ENCODE measurements at places on chromosomes 5 and 9. TPM values are rescaled to one million over a fixed set of nuclear protein-coding genes. Genes with fewer than 3 reads are reported as not detected.

Gene MTAP
- 26.0 TPM for total RNA-seq

Gene PRXL2C
- 14.0 TPM for total RNA-seq

Gene ANKRD34B
- not detected for total RNA-seq

Gene TRPM3
- total RNA-seq = 0.41 TPM

Gene ANKRD33B
- total RNA-seq = 3.6 TPM

Gene NUTM2F
- not detected for total RNA-seq

Gene DPH7
- total RNA-seq = 28.9 TPM

Gene SPINK5
- total RNA-seq = 0.28 TPM

Gene DRD1
- not detected for total RNA-seq

Gene CD72
- 1.2 TPM for total RNA-seq

- H3K36me3 ChIP-seq = no peaks in the 10 kb centered on the region
- H3K27ac ChIP-seq = no peak overlapping the region
- H3K4me1 ChIP-seq = no peaks in the 10 kb centered on the region
- H3K27me3 ChIP-seq = no peaks in the 10 kb centered on the region
- no peak for DNase-seq
- no peak overlapping the region for H3K4me3 ChIP-seq
These were observed 1406.5 kb upstream of the ACO1 start for GRCh38 chr9:30977965-30978364.

DNA sequence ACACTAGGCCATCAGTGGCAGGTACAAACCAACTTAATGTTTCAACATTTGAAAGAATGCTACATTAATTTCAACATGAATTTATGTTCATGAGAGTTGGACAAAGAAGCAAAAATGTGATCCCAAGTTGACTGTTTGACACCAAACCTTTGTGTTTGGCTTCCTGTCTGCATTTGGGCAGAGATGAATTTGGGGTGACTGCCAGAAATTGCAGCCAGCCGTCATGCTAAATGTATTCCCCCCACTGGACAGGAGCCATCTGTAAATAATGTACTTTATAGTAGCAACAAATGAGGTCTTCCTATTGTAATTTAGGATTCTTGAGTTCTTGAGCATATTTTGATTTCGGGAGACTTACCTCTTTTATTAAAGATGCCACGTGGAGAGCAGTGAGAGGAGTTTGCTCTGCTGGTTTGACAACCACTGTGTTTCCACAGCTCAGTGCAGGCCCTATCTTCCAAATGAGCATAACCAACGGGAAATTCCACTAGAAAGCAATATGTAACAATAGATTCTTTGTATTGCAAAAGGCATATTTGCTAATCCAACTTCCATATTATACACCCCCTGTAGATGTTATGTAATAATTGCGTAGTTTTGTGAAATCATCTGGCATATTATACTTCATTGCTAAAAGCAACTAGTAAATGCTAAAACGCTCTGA, 27.6 kb downstream of the ALDH1A1 start:
- H3K4me3 ChIP-seq = no peak overlapping the region
- no peaks in the 10 kb centered on the region for H3K36me3 ChIP-seq
- DNase-seq = no peak

- no peak for DNase-seq
- H3K27ac ChIP-seq = no peak overlapping the region
- H3K36me3 ChIP-seq = no peaks in the 10 kb centered on the region
- H3K27me3 ChIP-seq = no peaks in the 10 kb centered on the region
- H3K4me3 ChIP-seq = no peak overlapping the region
These were observed 197.4 kb upstream of the ISL1 start for GRCh38 chr5:51185850-51186329.

DNA sequence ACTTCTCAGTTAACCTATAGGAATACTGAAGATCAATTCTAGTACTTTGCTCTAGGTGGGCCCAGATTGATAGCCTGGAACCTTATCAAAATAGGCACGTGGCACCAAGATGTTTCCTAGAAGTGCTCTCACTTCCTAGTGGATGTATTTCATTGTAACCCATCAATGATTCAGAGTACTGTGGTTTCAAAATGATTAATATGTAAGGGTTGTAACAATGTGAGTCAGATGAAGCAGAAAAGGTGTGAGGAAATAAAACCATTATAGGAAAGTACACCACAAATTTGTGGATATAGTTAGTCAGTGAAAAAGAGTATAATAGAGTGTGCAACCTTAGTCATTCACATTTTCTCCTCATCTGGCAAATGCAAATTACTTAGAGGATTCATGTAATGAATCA, 177.3 kb upstream of the FST start:
- no peaks in the 10 kb centered on the region for H3K4me1 ChIP-seq
- H3K36me3 ChIP-seq = no peaks in the 10 kb centered on the region
- no peak for DNase-seq
- no peak overlapping the region for H3K27ac ChIP-seq

- H3K36me3 ChIP-seq = no peaks in the 10 kb centered on the region
- no peak overlapping the region for H3K4me3 ChIP-seq
- no peaks in the 10 kb centered on the region for H3K27me3 ChIP-seq
- no peaks in the 10 kb centered on the region for H3K4me1 ChIP-seq
- H3K27ac ChIP-seq = no peak overlapping the region
These were observed 37.8 kb upstream of the SEMA6A start for GRCh38 chr5:116612431-116612830.

DNA sequence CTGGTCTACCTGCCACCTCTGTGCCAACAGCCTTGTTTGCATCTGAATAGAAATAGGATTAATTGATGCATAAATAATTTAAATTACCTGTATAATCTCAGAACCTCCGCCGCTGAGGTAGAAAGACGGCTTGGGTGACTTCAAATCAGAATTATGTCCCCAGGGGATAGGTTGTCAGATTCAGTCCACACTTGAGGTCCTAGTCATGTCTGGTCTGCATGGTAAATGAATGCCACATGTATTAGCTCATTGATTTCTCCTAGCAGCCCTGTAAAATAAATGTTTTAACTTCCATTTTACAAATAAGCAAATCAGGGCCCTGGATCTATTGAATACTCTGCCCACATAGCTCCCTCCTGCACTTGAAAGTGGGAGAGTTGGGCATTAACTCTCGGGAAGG, 368.0 kb upstream of the WWC1 start:
- DNase-seq = no peak
- no peaks in the 10 kb centered on the region for H3K4me1 ChIP-seq
- H3K27me3 ChIP-seq = no peaks in the 10 kb centered on the region
- H3K4me3 ChIP-seq = no peak overlapping the region
- no peak overlapping the region for H3K27ac ChIP-seq

DNA sequence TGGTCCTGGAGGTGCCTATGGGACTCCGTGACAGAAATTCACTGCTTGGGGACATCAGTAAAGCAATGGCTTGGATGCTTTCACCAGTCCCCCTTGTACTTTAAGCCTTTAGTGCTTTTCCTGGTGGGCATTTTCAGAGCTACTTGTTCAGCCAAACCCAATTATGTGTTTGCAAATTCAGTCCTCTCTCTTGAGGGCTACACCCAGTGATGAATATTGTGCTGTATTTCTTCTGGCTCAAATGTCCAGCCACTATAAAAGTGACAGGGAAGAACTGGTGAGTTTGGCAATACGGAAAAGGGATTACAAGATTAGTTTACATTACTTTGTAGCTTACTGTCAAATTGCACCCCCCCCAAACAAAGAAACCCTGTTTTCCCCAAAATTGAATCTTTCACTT, 4.5 kb downstream of the THBS4 start:
- H3K4me1 ChIP-seq = no peaks in the 10 kb centered on the region
- no peak overlapping the region for H3K27ac ChIP-seq
- H3K4me3 ChIP-seq = no peak overlapping the region
- peaks cover 27% of the 10 kb centered on the region for H3K27me3 ChIP-seq

GRCh38 chr5:115419846-115420585, 123.6 kb upstream of the CCDC112 start:
- H3K27ac ChIP-seq = no peak overlapping the region
- H3K4me1 ChIP-seq = no peaks in the 10 kb centered on the region
- no peaks in the 10 kb centered on the region for H3K27me3 ChIP-seq
- no peak overlapping the region for H3K4me3 ChIP-seq

GRCh38 chr5:175680463-175680862, 22.6 kb downstream of the HRH2 start:
- H3K27ac ChIP-seq = no peak overlapping the region
- no peak overlapping the region for H3K4me3 ChIP-seq
- no peaks in the 10 kb centered on the region for H3K4me1 ChIP-seq
- H3K27me3 ChIP-seq = no peaks in the 10 kb centered on the region
- H3K36me3 ChIP-seq = no peaks in the 10 kb centered on the region

DNA sequence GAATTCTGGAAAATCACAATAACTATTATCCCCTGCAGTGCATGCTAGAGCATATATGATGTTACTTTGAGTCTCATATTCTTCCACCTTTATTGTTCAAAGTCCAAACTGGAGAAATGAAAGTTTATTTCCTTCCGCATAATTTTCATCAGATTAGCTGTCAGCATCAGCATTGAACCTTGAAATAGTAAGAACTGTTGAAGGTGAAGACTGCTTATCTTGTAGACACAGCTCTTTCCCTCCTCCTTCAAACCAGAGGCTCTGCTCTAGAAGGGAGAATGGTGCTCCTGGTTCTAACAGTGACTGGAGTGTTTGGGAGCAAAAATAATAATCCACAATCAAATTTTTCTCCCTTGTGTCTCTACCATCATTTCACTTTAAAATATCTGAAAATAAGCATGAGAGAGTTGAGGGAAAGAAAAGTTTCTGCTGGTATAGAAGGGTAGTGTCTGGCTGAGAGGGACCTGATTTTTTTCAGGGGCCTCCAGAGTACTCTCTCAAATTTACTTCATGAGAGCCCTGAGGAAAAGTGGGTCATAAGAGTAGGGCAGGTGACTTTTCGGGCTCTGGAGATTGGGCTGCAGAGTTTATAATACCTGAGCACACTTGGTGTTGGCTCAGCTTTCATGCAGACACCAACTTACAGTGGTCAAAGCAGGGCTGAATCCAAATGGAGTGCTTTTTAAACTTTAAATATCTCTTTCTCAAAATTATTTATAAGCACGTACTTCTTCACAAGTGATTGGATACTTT, 170.4 kb downstream of the ZDHHC21 start:
- H3K27ac ChIP-seq = no peak overlapping the region
- H3K4me1 ChIP-seq = no peaks in the 10 kb centered on the region
- H3K4me3 ChIP-seq = no peak overlapping the region

GRCh38 chr5:157458835-157459234, 1.2 kb upstream of the NIPAL4 start:
- no peaks in the 10 kb centered on the region for H3K27me3 ChIP-seq
- H3K36me3 ChIP-seq = peaks cover 6% of the 10 kb centered on the region
- peak overlapping the region; percentile 81 for H3K27ac ChIP-seq
- DNase-seq = no peak

DNA sequence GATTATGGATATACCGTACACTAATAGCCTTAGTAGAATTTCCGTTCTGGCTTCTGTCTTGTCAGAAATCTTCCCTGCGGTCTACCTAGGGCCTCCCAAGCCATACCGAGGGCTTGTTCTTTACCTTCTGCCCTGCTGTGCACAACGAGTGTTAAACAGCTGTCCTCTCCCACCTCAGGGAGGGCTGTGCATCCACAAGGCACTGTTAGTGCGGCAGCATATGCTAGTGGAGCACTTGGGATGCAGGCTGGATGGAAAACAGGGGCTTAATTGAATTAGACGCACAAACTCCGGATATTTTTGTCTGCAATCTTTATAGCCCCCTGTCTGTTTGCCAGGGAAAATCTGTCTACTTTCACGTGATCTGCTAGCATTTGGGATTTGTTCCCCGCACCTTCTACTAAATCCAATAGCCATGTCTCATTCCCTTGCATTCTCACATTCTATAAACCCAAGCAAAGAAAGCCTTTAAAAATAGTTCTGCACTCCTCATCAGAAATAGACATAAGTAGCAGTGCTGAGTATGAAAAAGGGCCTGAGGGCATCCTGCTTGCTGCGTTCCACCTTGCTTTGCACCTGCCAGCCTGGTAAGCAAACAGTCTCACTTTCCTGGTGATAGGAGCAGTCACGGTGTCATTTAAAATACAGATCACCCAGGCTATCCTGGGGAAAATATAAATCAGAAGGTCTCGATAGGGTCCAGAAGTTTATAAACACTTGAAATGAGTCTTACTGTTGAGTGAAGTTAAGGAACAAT, 382.6 kb downstream of the RASEF start:
- H3K4me3 ChIP-seq = no peak overlapping the region
- no peaks in the 10 kb centered on the region for H3K4me1 ChIP-seq
- no peak for DNase-seq
- no peaks in the 10 kb centered on the region for H3K36me3 ChIP-seq

DNA sequence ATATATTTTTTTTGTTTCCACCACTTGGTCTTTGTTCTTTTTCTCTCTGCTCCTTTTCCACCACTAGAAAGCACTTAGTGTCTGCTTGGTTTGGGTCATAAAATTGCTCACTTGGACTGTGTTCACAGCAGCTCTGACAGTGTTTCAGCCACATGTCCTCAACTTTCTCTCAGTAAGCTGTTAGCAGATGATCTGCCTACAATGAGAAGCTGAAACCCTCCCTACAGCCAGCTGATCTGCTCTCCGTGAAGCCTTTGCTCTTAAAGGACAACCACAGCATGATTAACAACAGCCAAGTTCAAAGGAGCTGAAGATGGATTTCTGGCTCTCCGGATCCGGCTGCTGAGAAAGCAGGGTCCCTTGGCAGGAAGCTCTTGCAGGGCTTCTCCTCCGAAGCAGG, 31.6 kb downstream of the PRLR start:
- no peaks in the 10 kb centered on the region for H3K36me3 ChIP-seq
- H3K27me3 ChIP-seq = no peaks in the 10 kb centered on the region
- no peak overlapping the region for H3K4me3 ChIP-seq
- peaks cover 17% of the 10 kb centered on the region for H3K4me1 ChIP-seq

- H3K4me1 ChIP-seq = no peaks in the 10 kb centered on the region
- no peaks in the 10 kb centered on the region for H3K27me3 ChIP-seq
- no peaks in the 10 kb centered on the region for H3K36me3 ChIP-seq
- H3K27ac ChIP-seq = no peak overlapping the region
- no peak for DNase-seq
These were observed 17.9 kb downstream of the FRMD3 start for GRCh38 chr9:83520292-83520691.
